A549 treated with ZK216348 at 1 μM for 4 hours (cell line): ENCODE measurements at places on chromosomes 12 and 14. TPM values are rescaled to one million over a fixed set of nuclear protein-coding genes. Genes with fewer than 3 reads are reported as not detected.

The CRY1 gene
- 19.7 to 33.7 TPM (median 23.6 TPM) in 5 replicates for total RNA-seq

The GPR84 gene
- not detected in 5 replicates for total RNA-seq

The RBP5 gene
- total RNA-seq: not detected in 5 replicates

The FIGNL2 gene
- 0.14 to 0.36 TPM (median 0.34 TPM) in 5 replicates for total RNA-seq

The INHBE gene
- 0.07 to 0.11 TPM in 2 of 5 replicates, not detected in the others for total RNA-seq

The ZC2HC1C gene
- 3.9 to 5.3 TPM (median 4.1 TPM) in 5 replicates for total RNA-seq

The CGRRF1 gene
- total RNA-seq: 15.2 to 22.2 TPM (median 18.0 TPM) in 5 replicates

The STAT2 gene
- 11.3 to 15.1 TPM (median 12.0 TPM) in 5 replicates for total RNA-seq

The DPY19L2 gene
- 1.3 to 3.3 TPM (median 2.6 TPM) in 5 replicates for total RNA-seq

The TROAP gene
- total RNA-seq: 75.1 to 98.9 TPM (median 85.1 TPM) in 5 replicates

The AKAP3 gene
- 0.07 to 1.2 TPM (median 0.08 TPM) in 3 of 5 replicates, not detected in the others for total RNA-seq

The ATG101 gene
- 63.3 to 103 TPM (median 101 TPM) in 5 replicates for total RNA-seq

The LALBA gene
- total RNA-seq: not detected in 5 replicates

The AICDA gene
- total RNA-seq: 0.12 to 0.31 TPM (median 0.22 TPM) in 4 of 5 replicates, not detected in the other

The COX8C gene
- not detected in 5 replicates for total RNA-seq

The TSPAN8 gene
- total RNA-seq: 0.21 to 0.69 TPM (median 0.45 TPM) in 4 of 5 replicates, not detected in the other

The WNT1 gene
- total RNA-seq: 0.13 to 0.20 TPM in 2 of 5 replicates, not detected in the others

The CHFR gene
- total RNA-seq: 19.9 to 26.7 TPM (median 21.7 TPM) in 5 replicates

The LIMA1 gene
- total RNA-seq: 4.9 to 9.0 TPM (median 6.4 TPM) in 5 replicates

The ACVRL1 gene
- 0.05 TPM in 1 of 5 replicates, not detected in the others for total RNA-seq

The TMPRSS12 gene
- not detected in 5 replicates for total RNA-seq

The PAX9 gene
- 2.6 to 3.7 TPM (median 2.8 TPM) in 5 replicates for total RNA-seq

The NRXN3 gene
- 1.0 to 1.3 TPM (median 1.2 TPM) in 5 replicates for total RNA-seq

The RILPL2 gene
- 1.5 to 2.1 TPM (median 1.7 TPM) in 5 replicates for total RNA-seq

The PLEKHD1 gene
- total RNA-seq: 0.05 TPM in 2 of 5 replicates, not detected in the others

The STK38L gene
- 9.9 to 19.3 TPM (median 11.2 TPM) in 5 replicates for total RNA-seq

The KLRB1 gene
- not detected in 5 replicates for total RNA-seq

The ARMH4 gene
- total RNA-seq: 0.53 to 1.1 TPM (median 0.62 TPM) in 5 replicates

The CLEC9A gene
- not detected in 5 replicates for total RNA-seq

The KRT73 gene
- not detected in 5 replicates for total RNA-seq

The MYO1H gene
- not detected in 5 replicates for total RNA-seq

The RNASE7 gene
- total RNA-seq: not detected in 5 replicates

The PDZRN4 gene
- total RNA-seq: not detected in 5 replicates

The DBX2 gene
- total RNA-seq: not detected in 5 replicates

The KRT80 gene
- 37.5 to 66.0 TPM (median 57.9 TPM) in 5 replicates for total RNA-seq

The TMEM30B gene
- total RNA-seq: 0.09 to 0.49 TPM (median 0.20 TPM) in 5 replicates

The EXOC3L4 gene
- total RNA-seq: 1.0 to 1.8 TPM (median 1.7 TPM) in 5 replicates

The PRB2 gene
- not detected in 5 replicates for total RNA-seq

The A2M gene
- 0.47 TPM in 1 of 5 replicates, not detected in the others for total RNA-seq

The DPF3 gene
- 0.07 to 0.22 TPM (median 0.17 TPM) in 4 of 5 replicates, not detected in the other for total RNA-seq

The SRRM4 gene
- not detected in 5 replicates for total RNA-seq

The SDS gene
- 0.40 to 1.5 TPM (median 1.2 TPM) in 5 replicates for total RNA-seq

The GRIP1 gene
- 1.4 to 6.6 TPM (median 4.4 TPM) in 5 replicates for total RNA-seq

The ABCD4 gene
- 23.6 to 39.5 TPM (median 33.9 TPM) in 5 replicates for total RNA-seq

The AGAP2 gene
- 0.08 to 0.48 TPM (median 0.12 TPM) in 5 replicates for total RNA-seq

The EVL gene
- total RNA-seq: 23.2 to 28.8 TPM (median 24.5 TPM) in 5 replicates

The HOXC6 gene
- total RNA-seq: 3.5 to 6.0 TPM (median 5.2 TPM) in 5 replicates

The GATC gene
- total RNA-seq: 19.4 to 26.1 TPM (median 24.1 TPM) in 5 replicates
